Iris pigment epithelial cell (primary cell): ENCODE measurements at places on chromosomes 11 and 22.

DNA sequence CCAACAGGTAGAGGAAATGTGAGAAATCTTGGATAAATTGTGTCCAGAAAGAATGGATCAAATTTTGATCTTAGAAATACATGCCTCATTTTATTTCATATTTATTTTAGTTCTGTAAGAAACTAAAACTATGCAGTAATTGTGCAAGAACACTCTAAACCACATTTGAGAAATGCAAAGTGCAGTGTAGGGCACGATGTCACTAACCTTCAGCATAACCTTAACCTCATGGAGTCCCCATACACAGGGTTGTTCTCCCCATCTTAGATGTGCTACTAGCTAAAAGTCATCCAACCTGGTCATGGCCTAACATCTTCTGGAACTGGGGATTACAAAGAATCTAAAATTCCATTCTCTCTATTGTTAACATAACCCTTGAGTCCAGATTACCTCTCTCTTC, 48.4 kb upstream of the ARHGAP42 start:
- peak; percentile 38 for DNase-seq

DNA sequence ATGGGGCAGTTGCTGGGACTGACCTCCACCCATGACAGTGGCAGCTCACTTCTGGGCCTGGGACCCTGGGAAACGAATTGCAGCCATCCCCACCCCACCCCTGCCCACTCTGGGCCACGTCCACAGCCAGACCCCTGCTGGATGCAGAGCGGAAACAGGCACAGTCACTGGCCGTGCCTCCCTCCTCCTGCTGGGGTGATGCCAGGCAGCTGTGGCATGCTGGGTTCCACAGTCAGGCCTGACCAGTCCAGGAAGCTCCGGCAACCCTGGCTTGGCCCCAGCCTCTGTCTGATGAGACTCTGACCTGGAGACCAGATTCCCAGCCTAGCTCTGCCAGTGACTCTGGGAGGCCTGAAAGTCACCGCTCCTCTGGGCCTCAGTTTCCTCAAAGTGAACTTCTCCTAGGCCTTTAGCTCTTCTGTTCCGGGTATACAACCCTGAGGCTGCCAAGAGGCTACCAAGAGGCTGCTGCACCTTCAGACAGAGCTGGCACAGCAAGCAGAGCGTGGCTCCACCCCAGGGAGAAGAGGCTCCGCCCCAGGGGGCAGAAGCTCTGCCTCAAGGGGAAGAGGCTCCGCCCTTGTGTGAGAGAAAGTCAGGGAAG, 8.9 kb downstream of the SULT4A1 start:
- no peak for DNase-seq

- no peak for DNase-seq
These were observed 54.0 kb downstream of the RTN4R start for GRCh38 chr22:20213833-20214708.

DNA sequence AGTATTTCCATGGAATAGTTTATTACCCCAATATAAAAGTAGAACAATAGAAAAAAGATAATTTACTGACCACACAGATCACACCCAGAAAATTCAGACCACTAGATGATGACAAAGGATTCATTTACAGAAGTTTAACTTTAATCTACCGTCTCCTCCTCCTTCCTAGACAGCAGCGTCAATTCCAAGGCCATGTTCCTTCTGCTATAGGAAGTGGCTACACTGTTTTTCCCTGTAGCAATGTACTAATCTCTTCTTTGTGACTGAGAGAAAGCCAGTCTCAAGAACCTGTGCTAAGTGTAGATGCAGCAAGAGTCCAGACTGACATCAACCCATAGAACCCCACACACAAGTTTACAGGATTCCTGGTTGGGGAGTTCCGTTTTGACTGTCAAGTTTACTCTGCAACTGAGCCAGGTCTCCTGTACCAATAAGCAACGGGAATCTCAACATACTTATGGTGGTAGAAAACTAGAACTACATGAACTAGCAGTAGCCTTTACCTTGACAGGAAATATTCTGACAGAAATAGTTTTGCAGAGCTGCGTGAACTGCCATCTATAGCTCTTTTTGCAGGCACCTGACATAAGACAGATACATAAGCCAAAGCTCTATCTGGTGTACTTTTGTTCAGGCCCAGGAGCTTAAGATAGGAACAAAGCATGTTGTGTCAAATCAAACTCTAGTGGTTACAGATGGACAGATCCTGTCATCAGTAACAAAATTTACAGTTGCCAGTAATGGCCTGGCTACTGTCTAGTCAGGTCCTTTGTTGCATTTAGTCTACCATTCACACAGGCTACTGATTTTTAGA, 42.9 kb downstream of the MRTFA start:
- DNase-seq = no peak

DNA sequence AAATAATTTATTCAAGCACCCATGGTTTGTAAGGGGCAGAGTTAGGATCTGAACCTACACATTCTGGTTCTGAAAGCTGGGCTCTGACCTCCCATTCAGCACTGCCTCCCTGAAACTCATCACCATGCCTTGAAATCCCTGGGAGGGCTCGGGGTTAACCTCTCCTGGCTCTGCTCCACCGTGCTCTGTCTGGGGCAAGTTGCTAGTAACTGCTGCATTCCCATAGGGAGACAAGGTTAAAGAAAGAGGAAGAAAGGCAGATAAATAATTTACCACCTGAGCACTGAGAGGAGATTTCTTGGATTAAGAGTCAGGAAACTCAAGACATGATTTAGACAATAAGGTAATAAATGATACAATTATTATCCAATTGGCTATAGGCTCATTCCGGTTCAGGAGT, 199.3 kb downstream of the KIF18A start:
- no peak for DNase-seq

- peak; percentile 89 for DNase-seq
These were observed 91.1 kb upstream of the KCNA4 start for GRCh38 chr11:30107899-30108298.

DNA sequence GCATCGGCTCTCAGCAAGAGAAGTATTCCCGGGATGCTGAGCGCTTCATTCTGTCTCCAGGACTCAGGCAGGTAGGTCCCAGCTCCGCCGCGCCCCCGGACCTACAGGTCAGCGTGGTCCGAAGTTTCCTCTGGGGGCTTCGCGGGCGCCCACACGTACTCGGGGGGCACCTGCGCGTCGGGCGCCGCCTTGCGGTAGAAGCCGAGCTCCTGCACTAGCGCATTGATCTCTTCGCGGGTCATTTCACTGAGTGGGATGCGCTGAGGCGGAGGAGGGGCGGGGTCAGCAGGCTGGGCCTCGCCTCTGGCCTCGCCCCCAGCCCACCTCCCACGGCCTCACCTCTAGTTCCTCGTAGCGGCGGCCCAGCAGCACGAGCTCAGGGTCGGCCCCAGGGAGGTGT, 2.5 kb downstream of the SELENOM start:
- DNase-seq = no peak

- no peak for DNase-seq
These were observed 1363.4 kb downstream of the BRD1 start for GRCh38 chr22:48464246-48464645.

- DNase-seq = no peak
These were observed 86.0 kb downstream of the SCN3B start for GRCh38 chr11:123568367-123568870.
